ENCODE measurements at places on chromosomes 16 and 17. TPM values are rescaled to one million over a fixed set of nuclear protein-coding genes. Genes with fewer than 3 reads are reported as not detected.

DNA sequence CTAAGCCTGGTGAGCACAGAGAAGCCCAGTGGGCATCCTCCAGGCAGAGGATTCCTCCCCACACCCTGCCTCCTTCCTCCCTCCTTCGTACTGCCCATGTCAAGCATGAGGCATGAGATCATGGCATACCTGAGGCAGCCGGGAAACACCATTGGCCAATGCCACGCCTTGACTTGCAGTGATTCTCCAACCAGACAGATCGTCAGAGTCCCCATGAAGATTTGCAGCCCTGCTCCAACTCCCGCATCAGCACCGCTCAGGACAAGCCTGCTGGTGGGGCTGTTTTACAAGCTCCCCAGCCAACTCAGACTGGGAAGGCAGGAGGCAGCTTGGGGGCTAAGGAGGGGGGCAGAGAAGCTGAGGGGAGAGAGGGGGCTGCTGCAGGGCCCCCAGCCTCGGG lies 2.9 kb upstream of the KRT16 start:
- no peaks in the 10 kb centered on the region for H3K4me1 ChIP-seq
- no peak for DNase-seq
- no peaks in the 10 kb centered on the region for H3K36me3 ChIP-seq
- H3K4me3 ChIP-seq: no peak overlapping the region
- H3K27ac ChIP-seq: no peak overlapping the region
- H3K27me3 ChIP-seq: peaks cover 7% of the 10 kb centered on the region

DNA sequence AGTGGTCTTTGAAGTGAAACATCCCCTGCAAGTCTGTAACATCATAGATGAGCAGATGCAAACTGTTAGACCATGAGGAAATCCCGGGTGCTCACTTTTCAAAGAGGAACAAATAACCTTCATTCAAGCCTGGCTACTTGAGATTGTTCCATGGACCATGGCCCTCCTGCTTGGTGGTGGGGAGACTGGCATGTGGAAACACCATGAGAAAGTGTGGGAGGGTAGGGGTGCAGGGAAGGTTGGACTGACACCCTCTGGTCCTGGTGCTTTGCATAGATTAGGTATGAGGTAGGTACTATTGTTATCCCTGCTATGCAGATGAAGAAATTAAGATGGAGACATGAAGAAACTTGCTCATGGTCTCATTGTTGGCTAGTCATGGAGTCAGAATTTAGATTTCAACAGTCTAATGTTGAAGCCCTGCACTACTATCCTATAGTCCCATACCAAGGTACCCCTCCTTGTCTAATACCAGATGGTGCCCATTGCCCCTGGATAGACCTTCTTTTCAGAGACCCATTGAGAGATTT lies 59.0 kb downstream of the SPACA3 start:
- peaks cover 10% of the 10 kb centered on the region for H3K27me3 ChIP-seq
- no peak overlapping the region for H3K4me3 ChIP-seq
- H3K4me1 ChIP-seq: no peaks in the 10 kb centered on the region
- no peaks in the 10 kb centered on the region for H3K36me3 ChIP-seq
- no peak for DNase-seq

DNA sequence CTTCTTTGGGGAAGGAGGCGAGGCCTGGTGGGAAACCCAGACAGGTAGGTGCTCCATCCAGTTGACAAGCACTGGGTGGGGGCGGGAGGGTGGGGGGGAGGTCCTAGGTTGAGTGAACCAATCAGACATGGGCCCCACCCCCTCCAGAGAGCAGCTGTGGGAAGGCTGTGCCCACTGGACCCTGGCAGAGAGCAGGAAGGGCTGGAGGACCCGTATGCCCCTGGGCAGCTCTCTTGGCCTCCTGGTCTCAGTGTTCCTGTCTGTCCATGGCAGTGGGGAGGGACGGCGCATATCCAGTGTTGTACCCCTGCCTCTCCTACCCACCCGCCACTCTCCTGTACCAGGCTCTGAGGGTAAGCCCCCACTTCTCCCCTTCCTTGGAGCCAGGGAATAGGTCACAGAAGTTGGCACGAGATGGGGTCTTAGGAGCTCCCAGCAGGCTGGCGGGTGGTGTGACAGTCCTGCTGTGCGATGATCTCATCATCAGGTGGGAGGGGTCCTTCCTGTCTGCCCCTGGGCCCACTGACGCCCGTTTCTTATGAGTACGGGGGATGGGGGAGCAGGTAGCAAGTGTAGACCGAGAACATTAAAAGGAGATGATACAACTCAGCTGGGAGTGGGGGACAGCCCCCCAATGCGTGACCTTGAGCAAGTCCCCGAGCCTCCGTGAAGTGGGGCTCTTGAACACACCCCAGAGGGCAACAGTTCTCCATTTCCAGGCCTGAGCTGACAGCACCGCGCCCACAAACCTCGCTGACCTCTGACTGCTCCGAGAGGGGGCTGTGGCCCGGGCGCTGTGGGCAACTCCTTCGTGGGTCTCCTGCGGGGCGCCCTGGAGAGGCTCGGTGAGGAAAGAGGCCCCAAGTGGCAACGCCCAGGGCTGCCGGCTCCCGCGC lies 1.2 kb upstream of the ZFPM1 start:
- peaks cover 27% of the 10 kb centered on the region for H3K4me1 ChIP-seq
- H3K36me3 ChIP-seq: no peaks in the 10 kb centered on the region
- peak overlapping the region; percentile 85 for H3K27ac ChIP-seq
- DNase-seq: no peak

DNA sequence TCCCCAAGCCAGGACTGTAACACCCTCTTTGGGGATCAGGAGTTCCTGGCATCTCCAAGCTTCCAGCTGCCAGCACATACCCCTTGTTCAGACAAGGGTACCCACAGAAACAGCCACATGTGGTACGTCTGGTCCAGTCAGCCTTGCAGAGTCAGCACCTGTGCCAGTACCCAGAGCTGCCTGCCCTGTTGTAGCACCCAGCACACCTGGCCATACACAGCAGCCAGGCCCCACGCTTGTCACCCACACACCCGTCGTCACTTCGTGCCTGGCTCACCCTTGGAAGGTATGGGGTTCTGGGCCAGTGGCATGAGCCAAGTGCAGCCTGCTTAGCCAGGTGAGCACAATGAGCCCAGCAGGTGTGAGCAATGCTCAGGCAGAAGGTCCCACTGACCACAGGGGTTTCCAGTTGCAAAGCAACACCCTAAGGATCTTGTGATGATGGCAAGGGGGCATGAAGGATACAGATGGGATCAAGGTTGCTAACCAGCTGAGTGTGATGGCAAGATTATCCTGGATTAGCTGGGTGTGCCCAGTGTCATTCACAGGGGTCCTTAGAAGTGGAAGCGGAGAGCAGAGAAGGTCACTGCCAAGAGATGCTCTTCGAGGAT lies 202.3 kb downstream of the CPPED1 start:
- no peak overlapping the region for H3K27ac ChIP-seq
- H3K4me1 ChIP-seq: no peaks in the 10 kb centered on the region
- DNase-seq: no peak
- no peaks in the 10 kb centered on the region for H3K27me3 ChIP-seq
- no peak overlapping the region for H3K4me3 ChIP-seq
- H3K36me3 ChIP-seq: no peaks in the 10 kb centered on the region

GRCh38 chr17:70871180-70871818 lies 702.0 kb downstream of the KCNJ2 start:
- H3K4me3 ChIP-seq: no peak overlapping the region
- H3K36me3 ChIP-seq: no peaks in the 10 kb centered on the region
- H3K4me1 ChIP-seq: no peaks in the 10 kb centered on the region
- no peak for DNase-seq

DNA sequence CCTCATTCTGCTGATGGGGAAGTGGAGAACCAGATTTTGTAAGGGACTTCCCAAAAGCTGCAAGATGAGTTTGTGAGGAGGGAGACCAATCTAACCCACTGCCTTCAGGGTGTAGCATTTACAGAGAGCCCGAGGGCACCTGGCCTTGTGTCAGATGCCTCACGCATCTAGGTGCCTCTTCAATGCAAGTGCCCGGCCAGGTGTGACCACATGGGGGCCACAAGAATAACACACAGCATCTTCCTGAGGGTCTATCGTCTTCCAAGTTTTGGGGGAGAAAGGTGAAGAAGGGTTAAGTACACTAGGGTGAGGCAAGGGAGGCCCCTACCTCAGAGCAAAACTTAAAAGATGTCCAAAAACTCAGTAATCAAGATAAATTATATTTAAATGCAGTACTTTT lies 401.7 kb upstream of the CDH5 start:
- H3K27me3 ChIP-seq: no peaks in the 10 kb centered on the region
- H3K4me3 ChIP-seq: no peak overlapping the region
- H3K36me3 ChIP-seq: no peaks in the 10 kb centered on the region
- H3K4me1 ChIP-seq: no peaks in the 10 kb centered on the region
- no peak overlapping the region for H3K27ac ChIP-seq
- DNase-seq: no peak

GRCh38 chr17:21368545-21369246 lies 7.5 kb upstream of the KCNJ12 start:
- no peaks in the 10 kb centered on the region for H3K36me3 ChIP-seq
- H3K4me3 ChIP-seq: no peak overlapping the region
- peaks cover 4% of the 10 kb centered on the region for H3K27me3 ChIP-seq
- H3K4me1 ChIP-seq: peaks cover 3% of the 10 kb centered on the region
- DNase-seq: no peak
- H3K27ac ChIP-seq: no peak overlapping the region

DNA sequence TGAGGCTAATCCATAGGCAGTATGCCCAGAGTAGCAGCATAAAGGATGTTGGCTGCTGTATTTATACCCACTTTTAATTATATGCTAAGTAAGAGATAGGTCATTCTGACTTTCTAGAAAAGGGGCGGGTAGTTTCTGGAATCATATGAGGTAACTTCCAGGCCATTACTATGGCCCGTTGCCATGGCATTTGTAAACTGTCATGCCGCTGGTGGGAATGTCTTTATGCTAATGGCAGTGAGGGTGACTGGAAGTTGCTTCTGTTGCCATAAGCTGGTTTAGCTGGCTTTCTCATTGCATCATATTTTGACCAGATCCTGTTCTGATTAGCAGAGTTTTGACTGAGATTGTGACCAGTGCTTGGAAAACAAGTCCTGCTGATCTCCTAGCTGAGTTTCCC lies 929.6 kb upstream of the CDH8 start:
- no peaks in the 10 kb centered on the region for H3K4me1 ChIP-seq
- H3K36me3 ChIP-seq: no peaks in the 10 kb centered on the region
- DNase-seq: no peak
- no peak overlapping the region for H3K4me3 ChIP-seq

GRCh38 chr16:3171855-3172593 lies 16.0 kb upstream of the OR1F1 start:
- no peak overlapping the region for H3K4me3 ChIP-seq
- peaks cover 95% of the 10 kb centered on the region for H3K27me3 ChIP-seq
- H3K27ac ChIP-seq: no peak overlapping the region
- H3K4me1 ChIP-seq: peaks cover 8% of the 10 kb centered on the region
- no peak for DNase-seq
- H3K36me3 ChIP-seq: no peaks in the 10 kb centered on the region

DNA sequence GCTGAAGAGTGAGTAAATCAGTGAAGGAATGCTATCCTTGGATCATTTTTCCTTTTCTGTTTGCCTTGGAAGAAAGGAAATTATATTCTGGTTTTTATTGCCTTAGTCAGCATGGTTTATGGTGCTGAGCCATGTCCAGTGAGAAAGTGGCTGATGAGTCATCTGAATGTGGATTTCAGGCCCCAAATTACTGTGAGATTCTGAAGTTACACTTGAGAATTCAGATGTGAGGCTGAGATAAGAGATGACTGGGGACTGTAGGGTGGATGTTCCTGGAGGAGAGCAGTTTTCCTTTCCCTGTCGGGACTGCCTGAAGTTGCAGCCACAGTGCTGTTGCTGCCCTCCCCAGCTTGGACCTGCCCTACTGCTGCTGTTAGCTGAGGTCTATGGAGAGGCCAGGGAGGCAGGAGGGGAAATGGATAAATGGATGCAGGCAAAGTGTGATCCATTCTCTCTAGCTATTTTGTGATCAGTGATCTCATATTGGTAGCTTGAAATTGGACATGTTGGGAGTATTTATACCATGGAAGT lies 4.2 kb upstream of the MAP3K14 start:
- H3K36me3 ChIP-seq: no peaks in the 10 kb centered on the region
- no peak for DNase-seq
- H3K4me3 ChIP-seq: no peak overlapping the region
- peaks cover 13% of the 10 kb centered on the region for H3K4me1 ChIP-seq
- H3K27ac ChIP-seq: peak overlapping the region; percentile 100

DNA sequence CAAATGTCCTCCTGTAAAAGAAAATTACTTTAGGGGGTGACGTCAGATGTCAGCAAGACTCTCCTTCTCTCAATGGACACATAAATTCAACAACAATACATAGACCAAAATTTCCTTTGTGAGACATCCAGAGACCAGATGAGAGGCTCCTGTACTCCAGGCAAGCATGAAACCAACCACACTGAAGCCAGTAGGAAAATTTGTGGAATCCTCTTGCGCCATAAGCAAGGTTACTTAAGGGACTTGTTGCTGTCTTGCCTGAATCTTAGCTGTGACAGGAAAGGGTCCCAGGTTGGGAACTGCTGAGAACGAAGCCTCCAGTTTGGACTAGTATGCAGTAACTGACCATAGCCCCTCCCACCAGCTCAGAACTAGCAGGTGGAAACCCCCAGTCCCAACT lies 56.0 kb downstream of the CEP112 start:
- no peaks in the 10 kb centered on the region for H3K4me1 ChIP-seq
- no peak overlapping the region for H3K4me3 ChIP-seq
- no peak overlapping the region for H3K27ac ChIP-seq
- no peaks in the 10 kb centered on the region for H3K36me3 ChIP-seq
- H3K27me3 ChIP-seq: no peaks in the 10 kb centered on the region

GRCh38 chr17:73420897-73421296 lies 109.1 kb upstream of the CDC42EP4 start:
- no peak overlapping the region for H3K4me3 ChIP-seq
- no peaks in the 10 kb centered on the region for H3K4me1 ChIP-seq
- DNase-seq: no peak

DNA sequence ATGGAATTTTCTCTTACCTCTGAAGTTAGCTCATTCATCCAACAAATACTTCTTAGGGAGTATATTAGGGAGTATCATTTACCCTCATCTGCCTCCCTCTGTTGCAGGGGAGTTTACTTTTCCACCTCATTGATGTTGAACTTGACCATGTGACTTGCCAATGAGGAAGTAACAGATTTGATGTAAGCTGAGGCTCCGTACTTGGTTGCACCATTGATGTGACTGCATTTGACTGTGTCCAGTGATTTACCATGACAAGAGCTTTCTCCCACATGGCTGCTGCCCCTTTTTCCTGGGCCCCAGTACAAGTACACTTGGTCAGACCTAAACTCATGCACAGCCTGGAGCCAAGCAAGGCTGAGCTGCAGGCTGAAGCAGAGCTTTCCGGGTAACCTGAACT lies 81.6 kb upstream of the HS3ST2 start:
- H3K4me1 ChIP-seq: peaks cover 5% of the 10 kb centered on the region
- no peaks in the 10 kb centered on the region for H3K36me3 ChIP-seq
- no peak overlapping the region for H3K4me3 ChIP-seq
- no peak for DNase-seq
- no peaks in the 10 kb centered on the region for H3K27me3 ChIP-seq

- H3K4me3 ChIP-seq: peak overlapping the region; percentile 29
- H3K36me3 ChIP-seq: no peaks in the 10 kb centered on the region
- H3K27ac ChIP-seq: no peak overlapping the region
- H3K4me1 ChIP-seq: peaks cover 26% of the 10 kb centered on the region
These were observed 16.7 kb upstream of the OR1F1 start for GRCh38 chr16:3171181-3171854.

GRCh38 chr17:58756246-58757161 lies 850 bp downstream of the PPM1E start:
- H3K4me3 ChIP-seq: peak overlapping the region; percentile 40
- DNase-seq: no peak
- H3K27me3 ChIP-seq: peaks cover 76% of the 10 kb centered on the region
- H3K4me1 ChIP-seq: peaks cover 18% of the 10 kb centered on the region
- H3K27ac ChIP-seq: no peak overlapping the region
- no peaks in the 10 kb centered on the region for H3K36me3 ChIP-seq

MT1M gene
- total RNA-seq: 48.3 TPM

LRRC46 gene
- 0.48 TPM for total RNA-seq

SOST gene
- total RNA-seq: not detected

SLC22A31 gene
- 1.3 TPM for total RNA-seq
